Left renal cortex interstitium (tissue), 4 donors: ENCODE measurements at places on chromosomes 3 and 15. TPM values are rescaled to one million over a fixed set of nuclear protein-coding genes. Genes with fewer than 3 reads are reported as not detected.

DNA sequence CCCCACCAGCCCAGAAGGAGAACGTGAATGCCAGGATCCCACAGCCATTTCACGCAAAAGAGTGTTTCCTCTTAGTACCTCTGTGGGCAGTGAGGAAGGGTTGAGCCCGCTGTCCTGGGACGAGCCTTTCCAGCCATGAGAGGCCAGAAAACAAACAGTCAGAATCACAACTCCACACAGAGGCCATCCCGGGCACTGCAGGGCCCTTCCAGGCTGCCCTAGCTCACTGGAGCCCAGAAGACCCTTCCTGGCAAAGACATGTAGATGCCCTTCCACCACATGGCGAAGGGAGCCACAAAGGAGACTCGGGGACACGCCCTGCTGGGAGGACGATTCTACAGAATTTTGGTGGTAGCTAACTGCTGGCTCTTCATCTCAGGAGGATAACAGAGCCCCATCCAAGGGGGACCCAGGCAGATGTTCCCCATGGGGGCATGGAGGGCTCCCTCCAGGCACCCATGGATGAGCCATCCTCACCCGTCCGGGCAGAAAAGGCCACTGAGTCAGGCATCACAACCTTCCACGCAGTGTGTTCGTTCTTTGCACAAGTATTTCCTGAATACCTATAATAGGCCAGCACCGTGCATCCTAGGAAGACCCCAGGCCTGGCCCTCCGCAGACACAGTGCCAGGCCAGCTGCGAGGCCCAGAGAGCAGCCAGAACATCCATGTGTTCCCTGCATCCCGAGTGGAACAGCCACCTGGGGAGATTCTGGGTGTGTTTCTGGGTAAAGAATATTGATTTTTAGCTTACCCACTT is 47.2 kb downstream of the SLC12A8 start:
- no peak for DNase-seq

GRCh38 chr3:11391174-11391879 is 119.1 kb downstream of the ATG7 start:
- DNase-seq, result no peak

DNA sequence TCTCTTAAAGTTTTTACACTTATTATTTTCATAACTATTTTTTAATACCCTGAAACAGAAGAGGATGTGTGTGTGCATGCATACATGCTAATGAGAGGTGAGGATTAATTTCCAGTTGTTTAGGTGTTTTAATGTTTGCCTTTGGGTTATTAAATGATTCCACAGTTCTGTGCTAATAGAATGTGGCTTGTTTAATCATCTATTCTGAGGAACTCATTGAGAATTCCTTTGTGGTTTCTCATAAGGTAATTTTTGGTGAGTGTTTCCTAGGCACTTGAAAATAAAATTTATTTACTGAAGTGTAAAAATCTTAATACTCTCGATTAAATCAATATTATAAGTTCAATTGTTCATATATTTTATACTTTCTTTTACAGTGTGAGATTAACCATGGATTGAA is 38.0 kb downstream of the STAC start:
- no peak for DNase-seq

- no peak for DNase-seq
These were observed 110.7 kb downstream of the PLD1 start for GRCh38 chr3:171699601-171700000.

- DNase-seq, result no peak
These were observed 41.7 kb downstream of the CCR3 start for GRCh38 chr3:46283881-46284450.

- DNase-seq, result no peak
These were observed 666.7 kb upstream of the CADM2 start for GRCh38 chr3:84292128-84292527.

DNA sequence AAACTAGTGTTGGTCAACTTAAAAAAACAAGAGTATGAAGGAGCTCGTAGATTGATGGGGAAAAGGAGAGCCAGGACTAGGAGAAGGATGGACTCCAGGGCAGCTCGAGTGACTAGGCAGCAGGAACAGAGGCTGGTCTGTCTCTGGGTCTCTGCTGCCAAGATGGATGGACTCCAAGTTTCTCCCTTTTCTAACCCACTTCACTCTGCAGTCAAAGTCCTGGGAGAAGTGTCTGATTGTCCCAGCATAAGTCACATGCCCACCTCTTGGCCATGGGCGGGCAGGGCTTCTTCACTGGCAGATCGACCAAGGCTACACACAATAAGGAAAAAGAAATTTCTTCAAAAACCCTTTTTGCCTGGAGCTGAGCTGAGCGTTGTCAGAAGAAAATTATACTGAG is 9.2 kb upstream of the EPB42 start:
- DNase-seq, result no peak

DNA sequence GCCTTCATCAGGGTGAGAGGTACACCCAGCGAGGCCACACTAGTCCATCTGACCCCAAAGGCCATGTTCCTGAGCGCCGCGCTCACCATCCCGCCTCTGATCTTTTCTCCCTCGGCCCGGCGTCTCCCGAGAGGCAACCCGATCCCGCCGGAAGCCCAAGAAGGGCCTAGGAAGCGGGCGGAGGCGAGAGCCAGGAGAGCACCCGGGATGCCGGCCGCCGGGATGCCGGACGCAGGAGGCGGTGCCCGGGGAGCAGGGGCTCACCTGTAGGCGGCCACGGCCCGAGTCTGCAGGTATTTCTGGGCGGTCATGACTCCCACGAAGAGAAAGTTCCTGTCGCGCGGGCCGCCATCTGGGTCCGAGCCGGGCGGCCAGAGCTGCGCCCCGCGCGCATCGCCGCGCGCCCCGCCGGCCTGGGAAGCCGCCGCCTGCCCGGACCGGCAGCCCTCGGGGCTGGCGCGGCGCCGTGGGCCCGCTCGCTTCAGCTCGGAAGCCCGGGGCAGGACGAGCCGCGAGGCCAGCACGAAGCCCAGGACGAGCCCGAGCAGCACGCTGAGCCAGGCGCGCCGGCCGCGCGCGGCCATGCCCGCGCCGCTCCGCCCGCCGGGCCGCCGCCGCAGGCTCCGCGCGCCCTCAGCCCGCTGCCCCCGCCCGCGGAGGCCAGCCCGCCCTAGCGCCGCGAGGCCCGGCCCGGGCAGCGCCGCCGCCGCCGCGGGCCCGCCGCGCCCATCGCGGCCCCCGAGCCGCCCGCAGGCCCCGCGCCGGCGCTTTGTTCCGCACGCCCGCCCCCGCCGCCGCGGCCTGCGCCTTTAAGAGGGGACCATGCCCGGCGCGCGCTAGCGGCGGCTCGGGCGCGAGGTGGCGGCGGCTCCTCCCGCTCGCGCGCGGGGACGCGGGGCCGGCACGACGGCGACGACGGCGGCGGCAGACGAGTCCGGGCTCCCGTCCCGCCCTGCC is 697 bp downstream of the CHSY1 start:
- DNase-seq, result no peak

DNA sequence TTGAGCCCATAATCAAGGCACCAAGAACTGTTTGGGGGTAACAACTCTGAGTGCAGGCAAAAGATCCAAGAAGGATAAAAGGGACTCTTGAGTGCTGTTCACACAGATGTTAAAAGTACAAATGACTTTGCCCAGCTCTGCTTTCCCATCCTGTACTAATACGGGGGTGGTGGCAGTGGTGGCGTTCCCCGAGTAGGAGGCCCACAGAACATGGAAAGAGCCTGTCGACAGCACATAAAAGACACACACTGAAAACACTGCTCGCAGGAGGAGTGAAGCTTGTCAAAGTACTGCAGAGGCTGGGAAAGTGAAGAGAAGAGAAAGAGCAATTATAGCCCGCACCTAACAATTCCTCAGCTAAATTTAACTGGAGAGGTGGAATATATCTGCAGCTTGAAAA is 40.9 kb downstream of the HACD2 start:
- no peak for DNase-seq

GRCh38 chr3:56137415-56137814 is 330.9 kb downstream of the ERC2 start:
- no peak for DNase-seq

DNA sequence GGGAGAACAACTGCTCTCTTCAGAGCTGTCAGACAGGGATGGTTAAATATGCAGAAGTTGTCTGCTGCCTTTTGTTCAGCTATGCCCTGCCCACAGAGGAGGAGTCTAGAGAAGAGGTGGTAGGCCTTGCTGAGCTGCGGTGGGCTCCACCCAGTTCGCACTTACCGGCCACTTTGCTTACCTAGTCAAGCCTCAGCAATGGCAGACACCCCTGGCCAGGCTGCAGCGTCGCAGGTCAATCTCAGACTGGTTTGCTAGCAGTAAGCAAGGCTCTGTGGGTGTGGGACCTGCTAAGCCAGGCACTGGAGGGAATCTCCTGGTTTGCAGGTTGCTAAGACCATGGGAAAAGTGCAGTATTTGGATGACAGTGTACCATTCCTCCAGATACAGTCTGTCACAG is 12.3 kb upstream of the TMEM45A start:
- DNase-seq, result no peak

- DNase-seq, result no peak
These were observed 455 bp upstream of the ABHD17C start for GRCh38 chr15:80694611-80695098.

DNA sequence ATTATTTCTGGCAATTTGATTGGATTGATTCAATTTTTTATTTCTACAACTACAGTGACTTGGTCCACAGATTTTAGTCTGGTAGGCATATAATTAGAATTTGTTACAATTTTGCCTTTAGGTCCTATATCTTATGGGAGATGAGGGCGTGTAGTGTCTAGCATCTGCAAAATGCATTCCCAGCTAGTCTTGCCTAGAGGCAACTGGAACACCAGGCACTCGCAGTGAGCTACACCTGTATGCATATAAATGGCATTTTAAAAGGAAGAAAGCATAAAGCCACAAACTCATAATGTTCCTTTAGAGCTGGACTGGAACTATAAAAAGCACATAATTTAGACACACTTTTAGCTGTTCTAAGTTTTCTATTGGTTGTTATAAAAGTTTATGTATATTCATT is 17.9 kb upstream of the SPPL2A start:
- no peak for DNase-seq

- DNase-seq, result no peak
These were observed 281.1 kb upstream of the TPRG1 start for GRCh38 chr3:188890572-188891270.

- DNase-seq, result no peak
These were observed 23.3 kb downstream of the SLC6A6 start for GRCh38 chr3:14425581-14426304.

DNA sequence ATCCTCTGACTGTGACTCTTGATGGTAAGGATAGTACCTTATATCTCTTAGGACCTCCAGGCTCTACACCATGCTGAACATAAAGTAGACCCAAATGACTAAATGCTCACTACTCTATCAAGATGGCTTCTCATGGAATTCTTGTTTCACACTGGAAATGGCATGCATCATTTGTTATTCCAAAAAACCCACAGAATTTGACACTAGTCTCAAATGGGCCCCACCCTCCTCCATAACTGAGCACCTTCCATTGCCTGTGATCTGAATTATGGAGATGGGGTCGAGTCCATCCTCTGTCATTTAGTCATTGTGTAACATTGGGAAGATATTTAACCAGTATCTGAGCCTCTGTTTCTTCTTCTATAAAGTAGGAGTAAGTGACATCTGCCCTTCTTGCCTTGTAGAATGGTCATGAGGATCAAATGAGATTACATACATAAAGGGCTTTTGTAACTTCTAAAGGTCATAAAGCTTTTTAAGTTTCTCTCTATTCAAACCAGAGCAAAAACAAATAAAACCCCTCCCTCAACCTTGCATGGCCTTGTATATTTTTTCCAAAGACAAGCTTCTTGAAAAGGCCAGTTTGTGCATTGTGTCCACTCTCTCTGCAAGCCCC is 57.0 kb upstream of the PTX3 start:
- DNase-seq, result no peak

GRCh38 chr15:64905119-64905831 is 6.4 kb upstream of the ANKDD1A start:
- no peak for DNase-seq

- no peak for DNase-seq
These were observed 11.3 kb downstream of the SLCO2A1 start for GRCh38 chr3:134018406-134018805.

GRCh38 chr15:40982855-40983254 is 29.6 kb downstream of the CHAC1 start:
- no peak for DNase-seq

GRCh38 chr3:148990236-148990635 is 1.1 kb upstream of the GYG1 start:
- no peak for DNase-seq

DNA sequence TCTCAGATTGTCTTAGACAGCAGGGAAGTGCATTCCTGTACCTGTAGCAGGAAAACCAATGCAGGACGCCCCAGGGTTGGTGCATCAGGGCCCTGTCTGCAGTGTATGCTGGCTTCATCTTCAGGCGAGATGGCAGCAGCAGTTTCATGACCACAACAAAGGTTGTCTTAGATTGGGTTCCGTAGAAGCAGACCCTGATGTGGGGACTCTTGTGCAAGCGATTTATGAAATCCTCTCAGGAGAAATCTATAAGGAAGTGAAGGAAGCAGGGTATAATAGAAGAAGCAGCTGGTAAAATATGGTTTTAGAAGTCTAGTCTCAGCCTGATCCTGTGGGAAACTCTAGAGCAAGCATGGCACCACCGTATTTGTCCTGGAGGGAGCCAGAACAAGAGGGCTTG is 25.0 kb downstream of the DNAH1 start:
- DNase-seq, result no peak

CD80 gene
- polyA plus RNA-seq, result 0.23 TPM

TICRR gene
- 15.8 TPM for polyA plus RNA-seq

PLA2G4D gene
- 0.08 TPM for polyA plus RNA-seq

ANKRD34C gene
- 0.06 TPM for polyA plus RNA-seq

SNX33 gene
- 21.9 TPM for polyA plus RNA-seq

PCLAF gene
- polyA plus RNA-seq, result 46.2 TPM

EOMES gene
- 0.16 TPM for polyA plus RNA-seq

PLSCR2 gene
- polyA plus RNA-seq, result 1.4 TPM

ITIH1 gene
- not detected for polyA plus RNA-seq

GCSAM gene
- 3.6 TPM for polyA plus RNA-seq
